Left renal cortex interstitium (tissue), 4 donors: ENCODE measurements at places on chromosomes 5 and 9. TPM values are rescaled to one million over a fixed set of nuclear protein-coding genes. Genes with fewer than 3 reads are reported as not detected.

The DOLPP1 gene
- polyA plus RNA-seq: 20.6 TPM

The IFNE gene
- not detected for polyA plus RNA-seq

The APBB3 gene
- 65.8 TPM for polyA plus RNA-seq

The ADGRV1 gene
- 11.7 TPM for polyA plus RNA-seq

The LCN6 gene
- polyA plus RNA-seq: not detected

The FOXD4L5 gene
- 0.14 TPM for polyA plus RNA-seq

The MAN1B1 gene
- polyA plus RNA-seq: 70.4 TPM

The KLF4 gene
- 8.3 TPM for polyA plus RNA-seq

The SPINK6 gene
- polyA plus RNA-seq: not detected

The SPAG8 gene
- polyA plus RNA-seq: 9.5 TPM

The EHMT1 gene
- polyA plus RNA-seq: 89.3 TPM

The QRFP gene
- 0.32 TPM for polyA plus RNA-seq

The ANKRD33B gene
- polyA plus RNA-seq: 1.5 TPM

The MEIKIN gene
- not detected for polyA plus RNA-seq

The RGS7BP gene
- 7.3 TPM for polyA plus RNA-seq

The AFF4 gene
- polyA plus RNA-seq: 51.4 TPM

The UBE2D2 gene
- polyA plus RNA-seq: 158 TPM

The SLC23A1 gene
- 17.0 TPM for polyA plus RNA-seq

The FBXL17 gene
- polyA plus RNA-seq: 23.0 TPM

The IL7R gene
- polyA plus RNA-seq: 0.52 TPM

The TSSK1B gene
- 0.09 TPM for polyA plus RNA-seq

The LRRC19 gene
- 12.5 TPM for polyA plus RNA-seq

The NIM1K gene
- polyA plus RNA-seq: 0.49 TPM

The GRIN3A gene
- 1.8 TPM for polyA plus RNA-seq

The BTF3 gene
- 1,032 TPM for polyA plus RNA-seq

The FST gene
- polyA plus RNA-seq: 34.9 TPM

The MAMDC2 gene
- 6.2 TPM for polyA plus RNA-seq

The ANKRD20A1 gene
- polyA plus RNA-seq: 3.7 TPM

The BTNL8 gene
- 0.84 TPM for polyA plus RNA-seq

The GABRP gene
- 1.5 TPM for polyA plus RNA-seq

The CDC20B gene
- polyA plus RNA-seq: 0.64 TPM

The IFNB1 gene
- polyA plus RNA-seq: not detected

The IDNK gene
- polyA plus RNA-seq: 16.0 TPM

The SKP1 gene
- polyA plus RNA-seq: 660 TPM

The FAM240B gene
- polyA plus RNA-seq: not detected

The TRIM36 gene
- polyA plus RNA-seq: 2.8 TPM

The WDR31 gene
- polyA plus RNA-seq: 7.7 TPM

The PCDHB15 gene
- 15.2 TPM for polyA plus RNA-seq

The BARHL1 gene
- not detected for polyA plus RNA-seq

The DNAJC25 gene
- polyA plus RNA-seq: 13.8 TPM

The ANKRD31 gene
- polyA plus RNA-seq: 0.66 TPM

The PCDHGA11 gene
- 4.6 TPM for polyA plus RNA-seq

The ERCC6L2 gene
- 44.9 TPM for polyA plus RNA-seq

The STK10 gene
- polyA plus RNA-seq: 22.2 TPM

The COL5A1 gene
- polyA plus RNA-seq: 104 TPM

The SGCD gene
- 3.8 TPM for polyA plus RNA-seq

The C9orf153 gene
- polyA plus RNA-seq: 0.21 TPM

The KDM3B gene
- polyA plus RNA-seq: 90.8 TPM

The EEIG1 gene
- 38.9 TPM for polyA plus RNA-seq

The GRXCR2 gene
- polyA plus RNA-seq: not detected

The TRIM23 gene
- polyA plus RNA-seq: 22.8 TPM

The STPG3 gene
- polyA plus RNA-seq: 3.3 TPM
